Prostate gland (tissue), 2 donors: ENCODE measurements at places on chromosomes 6 and 20.

DNA sequence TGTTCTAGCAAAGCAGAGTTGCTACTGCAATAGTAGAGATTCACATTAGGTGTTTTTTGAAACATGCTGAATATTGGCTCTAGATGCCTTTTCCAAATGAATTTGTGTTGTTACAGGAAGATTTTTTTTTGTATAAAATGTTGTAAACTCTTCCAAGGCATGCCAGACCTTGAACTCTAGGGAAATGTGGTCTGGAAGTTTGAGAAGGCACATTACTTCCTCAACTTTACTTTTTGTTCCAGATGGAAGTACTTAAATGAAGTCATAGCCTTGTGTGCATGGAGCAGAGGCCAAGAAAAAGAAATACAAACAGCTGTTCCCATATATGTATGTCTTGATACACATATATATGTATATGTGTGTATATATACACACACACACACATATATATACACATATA, 585.7 kb upstream of the MARCKS start:
- H3K27ac ChIP-seq: no peak overlapping the region
- H3K4me1 ChIP-seq: no peaks in the 10 kb centered on the region
- no peak for DNase-seq
- no peak overlapping the region for H3K4me3 ChIP-seq

DNA sequence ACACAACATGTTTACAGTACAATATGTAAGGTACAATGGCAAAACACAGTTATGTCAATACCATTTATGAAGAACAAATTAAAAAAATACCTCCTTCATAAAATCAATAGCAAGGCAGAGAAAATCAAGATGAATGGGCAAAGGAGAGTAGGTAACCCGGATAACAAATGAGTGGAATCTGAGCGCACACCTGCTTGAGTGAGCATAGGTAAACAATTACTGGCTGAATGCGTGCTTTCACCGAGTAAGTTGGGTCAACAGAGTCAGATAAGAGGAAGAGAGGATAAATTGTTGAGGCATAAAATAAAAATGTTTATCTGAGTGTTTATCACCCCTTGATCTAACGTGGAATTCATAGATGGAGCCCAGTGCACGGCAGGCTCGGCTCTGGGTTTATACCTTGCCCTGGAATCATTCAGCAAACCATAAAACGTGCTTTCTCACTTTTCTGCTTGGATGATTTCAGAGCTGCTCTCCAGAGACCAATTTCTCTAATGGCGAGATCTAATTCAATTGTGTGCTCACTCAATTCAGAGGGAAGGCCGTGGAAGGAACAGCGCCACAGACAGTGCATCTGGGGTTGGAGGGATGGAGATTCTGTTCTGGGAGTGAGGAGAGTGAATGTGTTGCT, 224.8 kb upstream of the MAP3K7 start:
- H3K27me3 ChIP-seq: no peaks in the 10 kb centered on the region
- no peaks in the 10 kb centered on the region for H3K36me3 ChIP-seq
- H3K4me1 ChIP-seq: no peaks in the 10 kb centered on the region
- no peak for DNase-seq
- H3K4me3 ChIP-seq: no peak overlapping the region

DNA sequence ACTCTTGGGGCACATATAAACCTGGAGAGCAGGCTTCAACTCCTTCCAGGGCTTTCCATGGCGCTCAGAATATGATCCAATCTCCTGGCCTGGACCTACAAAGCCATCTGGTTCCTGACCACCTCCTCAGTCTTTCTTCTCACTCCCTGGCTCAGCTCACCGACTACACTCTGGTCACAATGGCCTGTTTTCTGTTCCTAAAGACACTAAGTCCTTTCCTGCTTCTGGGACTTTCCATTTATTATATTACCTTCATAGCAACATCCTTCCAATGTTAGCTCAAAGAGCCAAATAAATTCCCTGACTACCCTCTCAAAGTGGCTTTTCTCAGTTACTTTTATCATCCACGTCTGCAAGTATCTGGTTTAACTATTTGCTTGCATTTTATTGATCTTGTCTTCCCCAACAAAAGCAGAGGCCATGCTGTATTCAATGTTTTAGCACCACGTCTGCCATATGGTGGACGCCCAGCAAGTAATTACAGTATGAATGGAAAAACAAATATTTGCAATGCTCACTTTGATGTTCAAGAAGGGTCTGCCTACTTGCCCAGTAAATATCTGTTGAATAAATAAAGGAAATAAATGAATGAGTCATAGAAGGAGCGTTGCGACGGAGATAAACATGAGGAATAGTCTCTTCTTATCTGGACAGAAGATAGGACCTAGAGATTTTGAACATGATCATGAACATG, 328.4 kb downstream of the ESR1 start:
- H3K27me3 ChIP-seq: no peaks in the 10 kb centered on the region
- no peak for DNase-seq
- no peaks in the 10 kb centered on the region for H3K36me3 ChIP-seq
- H3K4me3 ChIP-seq: no peak overlapping the region

DNA sequence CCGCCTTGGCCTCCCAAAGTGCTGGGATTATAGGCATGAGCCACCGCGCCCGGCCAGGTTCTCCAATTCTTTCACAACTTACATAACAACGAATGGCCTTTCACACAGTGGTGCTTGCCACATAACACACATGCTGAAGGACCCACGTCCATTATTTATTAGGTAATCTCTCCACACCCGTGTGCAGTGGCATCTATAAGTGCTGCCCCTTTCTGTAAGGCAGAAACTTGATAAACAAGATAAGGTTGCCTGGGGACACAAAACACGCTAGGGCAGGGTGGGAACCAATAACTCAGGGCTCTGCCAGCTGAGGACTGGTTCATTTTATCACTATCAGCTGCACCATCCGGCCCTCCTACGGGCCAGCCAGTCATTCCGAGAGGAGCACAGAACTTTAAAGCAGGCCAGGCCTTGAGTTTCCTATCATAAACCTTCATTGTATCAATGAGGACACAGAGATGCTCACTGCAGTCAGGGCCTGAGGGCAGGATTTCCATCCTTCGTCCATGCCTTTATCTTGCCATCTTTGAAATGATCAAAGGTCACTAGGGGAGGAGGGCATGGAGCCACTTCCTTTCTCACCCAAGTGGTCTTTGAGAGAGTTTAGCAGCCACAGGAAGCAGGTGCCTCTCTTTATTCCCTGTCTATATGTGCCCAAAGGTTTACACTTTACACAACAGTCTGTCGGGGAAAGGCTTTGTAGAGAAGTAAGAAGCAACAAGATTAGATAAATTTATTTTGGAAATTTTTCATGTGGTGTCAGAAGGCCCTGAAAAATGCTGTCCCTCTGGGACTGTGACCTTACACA, 37.6 kb downstream of the GPLD1 start:
- H3K27me3 ChIP-seq: no peaks in the 10 kb centered on the region
- no peaks in the 10 kb centered on the region for H3K4me1 ChIP-seq
- H3K36me3 ChIP-seq: no peaks in the 10 kb centered on the region
- no peak overlapping the region for H3K4me3 ChIP-seq
- DNase-seq: no peak

GRCh38 chr20:2521369-2522305, 12.9 kb upstream of the ZNF343 start:
- H3K27ac ChIP-seq: no peak overlapping the region
- H3K4me3 ChIP-seq: no peak overlapping the region
- no peaks in the 10 kb centered on the region for H3K27me3 ChIP-seq
- no peaks in the 10 kb centered on the region for H3K36me3 ChIP-seq
- no peaks in the 10 kb centered on the region for H3K4me1 ChIP-seq

GRCh38 chr20:35187584-35188190, 15.8 kb downstream of the PROCR start:
- DNase-seq: no peak
- no peak overlapping the region for H3K4me3 ChIP-seq
- H3K27ac ChIP-seq: no peak overlapping the region
- no peaks in the 10 kb centered on the region for H3K4me1 ChIP-seq

GRCh38 chr6:5199283-5199682, 61.5 kb downstream of the LYRM4 start:
- H3K36me3 ChIP-seq: no peaks in the 10 kb centered on the region
- no peak for DNase-seq
- no peak overlapping the region for H3K27ac ChIP-seq

- H3K27me3 ChIP-seq: no peaks in the 10 kb centered on the region
- no peaks in the 10 kb centered on the region for H3K4me1 ChIP-seq
- H3K36me3 ChIP-seq: no peaks in the 10 kb centered on the region
- DNase-seq: no peak
- H3K4me3 ChIP-seq: no peak overlapping the region
- H3K27ac ChIP-seq: no peak overlapping the region
Measured at GRCh38 chr6:121881974-121882667, 446.7 kb downstream of the GJA1 start.

GRCh38 chr6:110653381-110653780, 161.9 kb downstream of the CDK19 start:
- peaks cover 10% of the 10 kb centered on the region for H3K4me1 ChIP-seq
- H3K4me3 ChIP-seq: no peak overlapping the region
- no peaks in the 10 kb centered on the region for H3K27me3 ChIP-seq
- DNase-seq: no peak
- no peaks in the 10 kb centered on the region for H3K36me3 ChIP-seq

DNA sequence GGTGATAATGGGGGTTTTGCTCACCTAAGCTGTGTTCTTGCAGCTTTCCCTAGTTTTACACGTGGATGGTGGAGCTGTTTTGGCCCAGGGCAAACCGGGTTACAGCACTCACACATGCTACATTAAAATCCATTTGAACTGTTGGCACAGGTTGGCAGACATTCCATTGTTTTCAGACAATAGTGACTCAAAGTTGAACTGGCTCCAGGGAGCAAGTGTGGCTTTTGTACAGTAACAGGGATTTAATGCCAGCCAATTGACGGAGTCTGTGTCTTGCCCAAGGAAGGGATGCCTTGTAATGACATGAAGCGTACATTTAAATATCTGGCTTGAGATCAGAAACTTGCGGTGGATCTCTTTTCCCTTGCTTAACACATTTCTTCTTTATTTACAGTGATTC, 183.1 kb downstream of the DTNBP1 start:
- no peaks in the 10 kb centered on the region for H3K27me3 ChIP-seq
- H3K4me3 ChIP-seq: no peak overlapping the region
- no peak for DNase-seq
- no peak overlapping the region for H3K27ac ChIP-seq

DNA sequence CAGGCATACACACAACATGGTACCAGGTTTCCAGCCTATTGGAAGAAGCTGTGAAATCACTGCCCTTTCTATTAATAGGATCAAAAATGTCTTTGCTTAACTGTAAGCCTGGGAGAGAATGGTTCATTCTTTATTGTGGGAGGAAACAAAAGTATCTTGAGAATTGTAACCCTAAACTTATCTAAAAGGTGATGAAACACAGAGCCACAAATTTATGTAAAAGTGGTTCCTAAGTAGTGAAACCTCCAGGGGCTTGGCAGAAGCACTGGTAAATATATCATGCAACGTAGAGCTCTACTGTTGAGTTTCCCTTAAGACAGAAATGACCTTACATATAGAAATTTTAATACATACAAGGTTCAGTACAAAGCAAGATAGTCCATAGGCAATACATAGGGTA, 17.2 kb upstream of the NOX3 start:
- H3K27ac ChIP-seq: no peak overlapping the region
- no peaks in the 10 kb centered on the region for H3K27me3 ChIP-seq
- no peaks in the 10 kb centered on the region for H3K36me3 ChIP-seq

- H3K4me1 ChIP-seq: no peaks in the 10 kb centered on the region
- H3K4me3 ChIP-seq: no peak overlapping the region
- no peak overlapping the region for H3K27ac ChIP-seq
Measured at GRCh38 chr20:15875446-15875845, 697.8 kb downstream of the KIF16B start.

- no peak overlapping the region for H3K27ac ChIP-seq
- no peaks in the 10 kb centered on the region for H3K36me3 ChIP-seq
- no peak overlapping the region for H3K4me3 ChIP-seq
Measured at GRCh38 chr6:11384531-11385309, 152.3 kb upstream of the NEDD9 start.
